ENCODE measurements at places on chromosomes 5 and 9.

GRCh38 chr9:120353506-120353905, 226.5 kb downstream of the CDK5RAP2 start:
- no peak for DNase-seq

GRCh38 chr9:4299005-4299795, 668 bp downstream of the GLIS3 start:
- DNase-seq: no peak

- no peak for DNase-seq
Observed at GRCh38 chr5:161216877-161217276, 329.6 kb downstream of the GABRB2 start.

- DNase-seq: no peak
Observed at GRCh38 chr9:107263289-107263688, 19.8 kb upstream of the RAD23B start.

DNA sequence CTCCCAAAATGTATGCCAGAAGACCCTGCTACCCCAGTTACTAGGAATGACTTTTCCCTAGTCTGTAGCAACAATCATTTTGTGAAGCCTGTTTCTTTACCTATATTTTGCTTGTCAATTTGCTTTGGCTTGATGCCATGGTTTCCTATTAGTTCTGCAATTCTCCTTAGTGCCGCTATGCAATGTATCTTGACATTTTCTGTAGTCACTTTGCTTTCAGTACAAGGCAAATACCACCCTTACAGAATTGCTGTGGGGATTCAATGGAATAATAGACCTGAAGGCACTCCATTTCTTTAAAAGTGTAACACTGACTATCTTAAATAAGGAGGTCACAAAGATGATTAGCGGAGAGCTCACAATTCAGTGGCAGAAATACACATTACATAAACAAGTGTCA, 291.1 kb downstream of the NR2F1-AS1 start:
- no peak for DNase-seq

DNA sequence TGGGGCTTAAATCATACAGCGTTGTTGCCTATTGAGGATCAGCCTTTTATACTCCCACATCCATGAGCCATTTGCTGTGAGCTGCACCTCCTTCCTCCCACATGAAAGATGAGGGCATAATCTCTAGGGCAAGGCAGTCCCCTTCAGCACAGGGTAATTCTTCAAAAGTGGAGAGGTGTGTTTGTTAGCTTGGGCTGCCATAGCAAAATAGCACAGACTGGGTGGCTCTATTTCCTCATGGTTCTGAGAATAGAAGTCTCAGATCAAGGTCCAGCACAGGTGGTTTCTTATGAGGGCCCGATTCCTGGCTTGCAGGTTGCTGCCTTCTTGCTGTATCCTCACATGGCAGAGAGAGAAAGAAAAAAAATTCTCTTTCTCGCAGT, 121.8 kb upstream of the SLC12A2 start:
- DNase-seq: no peak

DNA sequence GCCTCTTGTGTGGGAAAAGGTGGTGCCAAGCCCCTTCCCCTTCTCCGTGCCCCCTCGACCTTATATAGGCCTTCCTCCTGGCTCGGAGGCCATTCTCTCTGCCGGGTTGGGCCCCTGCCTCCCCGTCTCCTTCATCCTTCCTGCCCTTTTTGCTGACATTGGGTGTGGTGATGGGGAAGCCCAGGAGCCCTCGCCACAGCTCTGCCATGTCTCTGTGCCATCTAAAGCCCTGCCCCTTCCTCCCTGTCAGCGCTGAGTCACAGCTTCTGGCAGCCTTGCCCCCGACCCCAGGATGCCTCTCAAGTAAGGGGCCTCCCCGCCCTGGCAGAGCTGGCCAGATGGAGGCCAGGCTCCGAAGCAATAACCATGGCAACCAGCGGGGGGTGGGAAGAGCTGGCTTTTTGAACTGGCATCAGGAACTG, 30.4 kb downstream of the JADE2 start:
- peak; percentile 72 for DNase-seq

DNA sequence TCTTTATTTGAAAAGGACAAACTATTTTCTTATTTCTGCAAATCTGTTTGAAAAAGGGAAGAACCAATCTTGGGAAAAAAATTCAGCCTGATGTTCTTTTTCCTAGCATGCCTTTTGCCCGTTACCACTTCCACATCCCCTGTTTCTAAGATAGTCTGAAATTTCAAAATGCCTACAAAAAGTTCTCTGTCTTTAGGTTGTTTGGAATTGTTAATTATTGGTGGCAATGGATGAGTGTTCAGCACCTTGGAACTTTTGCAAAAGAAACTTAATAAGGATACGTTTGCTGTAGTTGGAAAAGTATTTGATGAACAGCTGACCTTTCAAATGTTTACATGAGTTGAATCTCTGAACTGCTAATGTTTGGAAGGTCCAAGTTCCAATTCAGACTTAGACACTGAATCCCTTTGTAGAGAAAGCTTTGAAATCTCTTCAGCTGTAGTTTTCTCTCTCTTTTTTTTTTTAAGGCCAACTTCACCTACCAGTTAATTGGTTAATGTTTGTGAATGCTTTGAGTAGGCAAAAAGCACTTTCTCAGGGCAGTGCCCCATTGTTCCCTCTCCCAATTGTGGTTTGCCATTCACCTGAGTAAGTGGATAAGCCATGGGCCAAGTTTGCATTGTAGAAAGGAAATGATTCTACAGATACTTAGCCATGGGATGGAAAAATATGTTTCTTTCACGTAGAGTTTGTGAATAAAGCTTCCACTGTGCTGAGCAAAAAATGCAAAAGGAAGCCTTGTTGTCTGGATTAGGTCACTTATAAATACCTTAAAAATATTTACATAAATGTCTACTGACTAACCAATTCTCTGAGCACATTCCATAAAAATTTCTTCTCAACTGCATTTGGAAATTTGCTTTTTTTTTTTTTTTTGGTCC, 156.4 kb upstream of the ELL2 start:
- no peak for DNase-seq

- no peak for DNase-seq
Observed at GRCh38 chr5:157266286-157267007, 524 bp downstream of the CYFIP2 start.

GRCh38 chr5:65766175-65766574, 44.2 kb downstream of the NLN start:
- DNase-seq: no peak

GRCh38 chr5:55483885-55484284, 50.9 kb downstream of the PLPP1 start:
- no peak for DNase-seq

DNA sequence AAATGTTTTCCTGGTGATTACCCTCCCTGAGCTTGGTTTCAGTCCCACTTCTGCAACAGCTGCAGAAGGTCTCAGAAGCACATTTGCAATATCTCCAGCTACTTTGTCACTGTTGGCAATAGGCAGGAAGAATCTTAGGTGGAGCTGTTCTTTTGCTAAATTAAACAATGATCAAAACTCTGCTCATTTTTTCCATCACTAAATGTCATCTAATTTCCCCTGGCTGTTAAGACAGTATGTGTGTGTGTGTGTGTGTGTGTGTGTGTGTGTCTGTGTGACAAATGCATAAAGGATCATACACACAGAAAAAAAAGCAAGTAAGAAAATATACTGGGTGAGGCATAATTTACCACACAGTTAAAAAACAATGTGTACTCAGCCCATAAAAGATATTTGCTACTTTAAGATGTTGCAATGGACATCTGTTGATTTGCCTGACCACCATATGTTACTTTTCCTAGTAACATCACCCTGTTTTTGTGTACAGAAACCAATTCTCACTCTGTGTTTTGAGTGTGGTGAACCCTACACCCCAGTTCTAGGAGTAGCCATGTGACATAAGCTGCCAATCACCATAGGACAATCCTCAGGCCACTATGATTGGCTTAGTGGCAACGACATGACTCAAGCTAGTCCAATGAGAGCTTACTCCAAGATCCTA, 572.6 kb upstream of the CLINT1 start:
- no peak for DNase-seq

- DNase-seq: no peak
Observed at GRCh38 chr5:9046756-9047481, 499.0 kb downstream of the SEMA5A start.

- DNase-seq: no peak
Observed at GRCh38 chr9:116837018-116837989, 150.2 kb downstream of the TRIM32 start.

GRCh38 chr9:15843316-15843715, 290.5 kb downstream of the CCDC171 start:
- no peak for DNase-seq

GRCh38 chr9:106588626-106589025, 274.3 kb upstream of the ZNF462 start:
- no peak for DNase-seq
